ENCODE measurements at places on chromosomes 5 and 9.

DNA sequence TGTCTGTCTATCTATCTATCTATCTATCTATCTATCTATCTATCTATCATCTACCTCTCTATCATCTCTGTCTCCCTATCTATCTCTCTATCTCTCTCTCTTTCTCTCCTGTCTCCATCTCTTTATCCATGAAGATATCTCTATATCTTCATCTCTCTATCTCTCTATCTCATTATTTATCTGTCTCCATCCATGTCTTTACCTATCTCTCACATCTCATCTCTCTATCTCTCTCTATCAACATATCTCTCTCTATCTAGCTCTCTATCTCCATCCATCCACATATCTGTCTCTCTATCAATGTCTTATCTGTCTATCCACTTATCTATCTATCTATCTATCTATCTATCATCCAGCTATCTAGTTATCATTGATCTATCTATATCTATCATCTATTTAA is 292.1 kb upstream of the IRX2 start:
- DNase-seq, result no peak

- DNase-seq, result no peak
Measured at GRCh38 chr5:61050292-61050691, 105.3 kb downstream of the NDUFAF2 start.

- no peak for DNase-seq
Measured at GRCh38 chr5:42836070-42836769, 24.5 kb upstream of the SELENOP start.

DNA sequence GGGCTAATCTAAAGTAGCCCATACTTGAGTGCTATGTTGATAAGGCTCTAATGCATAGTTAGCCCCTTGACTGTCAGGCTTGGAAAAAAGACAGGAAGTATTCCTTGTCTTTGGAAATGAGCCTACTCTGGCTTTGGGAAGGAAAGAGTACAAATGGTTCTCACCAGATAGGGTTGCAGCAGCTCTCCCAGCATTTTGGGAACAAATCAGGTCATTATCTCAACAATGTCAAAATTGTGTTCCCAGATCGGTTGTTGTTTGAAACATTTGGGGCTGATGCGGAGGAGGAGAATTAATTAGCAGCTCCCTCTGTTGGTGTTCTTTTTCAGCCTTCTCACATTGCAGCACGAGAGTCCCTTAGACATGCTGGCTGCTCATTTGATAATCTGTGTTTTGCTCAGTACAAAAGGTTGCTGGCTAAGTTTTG is 294.7 kb upstream of the DMRT1 start:
- no peak for DNase-seq

DNA sequence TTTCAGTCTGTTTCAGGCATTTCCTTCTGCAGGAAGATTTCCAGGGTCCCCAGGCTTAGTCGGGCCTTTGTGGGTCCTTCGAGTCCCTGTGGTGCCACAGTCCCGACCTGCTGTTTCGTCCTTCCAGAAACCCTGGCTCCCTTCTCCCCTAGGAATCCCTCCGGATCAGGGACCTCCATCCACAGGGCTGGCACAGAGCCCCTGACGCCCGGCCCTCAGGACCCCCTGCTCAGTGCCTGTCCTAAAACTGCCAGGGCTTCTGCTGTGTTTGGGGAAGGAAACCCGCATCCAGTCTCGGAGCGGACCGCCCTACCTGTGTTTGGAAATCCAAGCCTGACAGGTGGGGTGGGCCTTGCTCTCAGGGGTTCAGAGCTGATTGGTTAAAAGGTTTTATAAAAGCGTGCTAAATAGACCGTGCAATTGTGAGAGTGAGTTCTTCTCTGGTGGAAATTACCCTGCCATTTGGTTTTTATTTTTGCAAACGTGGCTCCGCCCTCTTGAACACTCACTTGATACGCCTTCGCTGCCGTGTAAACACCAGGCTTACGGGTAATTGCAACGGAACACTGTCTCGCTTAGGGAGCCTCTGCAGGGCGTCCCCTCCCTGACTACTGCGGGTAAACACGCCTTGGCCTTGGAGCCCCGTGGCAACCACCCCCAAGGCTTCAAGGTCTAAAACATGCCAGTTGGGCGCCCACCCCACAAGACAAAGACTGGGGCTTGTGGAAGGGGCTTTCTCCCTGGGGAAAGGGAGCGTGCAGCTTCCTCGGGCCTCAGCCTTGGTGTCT is 121.2 kb downstream of the PHF2 start:
- peak; percentile 93 for DNase-seq

DNA sequence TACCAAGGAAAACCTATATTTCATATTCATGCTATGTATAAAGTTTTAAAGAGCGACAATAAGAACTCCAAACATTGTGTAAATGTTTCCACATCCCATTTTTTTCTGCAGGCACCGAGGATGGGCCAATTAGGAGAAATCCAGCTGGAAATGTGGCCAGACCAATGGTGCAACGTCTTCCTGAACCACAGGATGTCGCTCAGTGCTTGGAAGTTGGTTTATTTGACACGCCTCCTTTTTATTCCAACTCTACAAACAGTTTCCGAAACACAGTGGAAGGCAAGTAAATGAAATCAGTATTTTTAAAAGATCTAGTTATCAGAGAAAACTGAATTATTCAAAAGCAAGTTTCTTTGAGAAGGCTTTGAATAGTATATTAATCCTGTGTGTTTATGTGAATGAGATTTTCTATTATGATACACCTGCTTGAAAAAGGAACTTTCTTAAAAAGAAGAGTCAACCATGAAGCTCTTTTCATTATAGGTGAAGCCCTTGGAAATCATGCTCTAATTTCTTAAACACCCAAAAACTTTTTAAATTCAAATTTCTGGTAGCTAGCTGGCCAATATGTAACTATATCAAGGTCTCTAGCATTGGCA is 9.1 kb downstream of the TYRP1 start:
- no peak for DNase-seq

GRCh38 chr5:140242099-140242498 is 60.8 kb downstream of the PFDN1 start:
- no peak for DNase-seq

- no peak for DNase-seq
Measured at GRCh38 chr9:92931606-92932005, 15.7 kb upstream of the FGD3 start.

DNA sequence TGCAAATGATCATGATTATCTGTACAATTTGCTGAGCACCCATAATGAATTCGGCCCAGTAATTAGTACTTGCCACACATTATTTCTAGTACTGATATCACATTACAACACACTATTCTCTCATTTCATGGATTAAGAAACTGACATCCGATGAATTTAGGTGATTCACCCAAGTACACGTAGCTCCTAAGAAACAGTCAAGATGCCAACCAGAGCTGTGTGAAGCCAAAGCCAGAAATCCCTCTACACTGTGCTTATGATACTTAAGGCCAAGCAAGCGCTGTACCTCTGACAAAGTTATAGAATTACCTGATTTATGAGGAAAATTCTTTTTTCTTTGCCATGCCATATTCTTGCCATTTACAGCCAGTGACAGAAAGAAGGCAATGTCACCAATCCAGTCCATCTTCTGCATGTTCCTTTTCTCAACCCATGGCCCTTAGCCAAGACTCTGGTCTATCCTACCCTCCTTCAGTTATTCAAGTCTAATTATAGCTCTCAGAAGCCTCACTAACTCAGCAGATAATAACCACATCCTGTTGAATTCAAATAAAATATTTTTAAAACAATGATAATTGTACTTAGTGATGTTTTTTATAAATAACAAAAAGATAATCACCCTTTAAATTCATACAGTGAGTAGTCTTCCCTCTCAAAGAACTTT is 74.3 kb upstream of the PTGER4 start:
- no peak for DNase-seq

GRCh38 chr9:36842560-36843530 is 191.2 kb downstream of the PAX5 start:
- DNase-seq, result no peak

DNA sequence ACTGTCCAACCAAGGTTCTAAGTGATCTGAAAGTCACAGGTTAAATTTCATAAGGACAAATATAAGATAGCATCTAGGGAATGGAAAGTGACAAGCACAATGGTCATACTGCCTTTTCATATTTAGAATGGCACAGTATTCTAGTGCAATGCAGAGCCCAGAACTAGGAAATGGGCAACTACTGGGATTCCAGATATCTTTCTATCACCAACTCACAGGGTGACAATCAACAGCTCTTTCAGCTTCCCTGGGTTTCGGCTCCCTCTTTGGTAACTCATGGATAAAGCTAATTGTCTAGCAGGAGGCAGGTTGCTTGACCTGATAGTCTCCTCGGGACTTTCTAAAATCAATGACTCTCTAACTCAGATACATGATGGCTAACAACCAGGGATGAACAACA is 60.4 kb downstream of the NR3C1 start:
- DNase-seq, result no peak

DNA sequence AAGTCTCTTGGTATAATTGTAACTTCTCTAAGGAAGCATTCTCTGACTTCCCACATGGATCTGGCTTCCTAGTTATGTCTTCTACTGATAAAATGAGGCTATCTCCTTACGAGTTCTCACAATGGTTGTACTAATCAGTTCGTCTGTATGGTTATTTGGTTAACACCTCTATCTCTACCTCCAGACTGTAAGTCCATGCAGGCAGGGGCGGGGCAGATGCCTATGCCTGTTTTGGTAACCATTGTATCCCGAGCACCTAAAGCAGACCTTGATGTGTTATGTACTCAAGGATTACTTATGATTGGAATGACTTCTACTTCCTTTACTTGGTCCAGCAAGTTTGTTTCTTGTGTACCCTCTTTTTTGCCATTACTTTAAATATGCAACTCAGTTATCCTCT is 125.0 kb upstream of the PITX1 start:
- no peak for DNase-seq

DNA sequence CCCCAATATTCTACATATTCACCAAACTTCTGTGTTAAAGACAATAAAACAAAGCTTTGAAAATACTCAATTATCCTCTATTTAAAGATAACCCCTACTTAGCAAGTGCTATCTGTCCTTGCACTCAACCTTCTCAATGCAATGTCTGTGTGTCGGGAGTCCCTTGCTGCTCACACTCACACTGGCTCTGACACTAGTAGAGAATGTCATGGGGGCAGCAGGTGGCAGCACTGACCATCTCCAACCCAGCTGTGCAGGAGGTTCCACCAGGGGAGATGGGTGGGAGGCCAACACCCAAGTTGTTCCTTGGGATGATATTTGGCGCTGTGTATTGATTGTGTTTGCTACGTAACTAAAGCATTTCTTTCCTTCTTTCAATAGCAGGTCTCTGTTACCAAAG is 59.4 kb upstream of the SIMC1 start:
- DNase-seq, result no peak

- DNase-seq, result no peak
Measured at GRCh38 chr5:136123236-136123768, 9.3 kb upstream of the SMAD5 start.

DNA sequence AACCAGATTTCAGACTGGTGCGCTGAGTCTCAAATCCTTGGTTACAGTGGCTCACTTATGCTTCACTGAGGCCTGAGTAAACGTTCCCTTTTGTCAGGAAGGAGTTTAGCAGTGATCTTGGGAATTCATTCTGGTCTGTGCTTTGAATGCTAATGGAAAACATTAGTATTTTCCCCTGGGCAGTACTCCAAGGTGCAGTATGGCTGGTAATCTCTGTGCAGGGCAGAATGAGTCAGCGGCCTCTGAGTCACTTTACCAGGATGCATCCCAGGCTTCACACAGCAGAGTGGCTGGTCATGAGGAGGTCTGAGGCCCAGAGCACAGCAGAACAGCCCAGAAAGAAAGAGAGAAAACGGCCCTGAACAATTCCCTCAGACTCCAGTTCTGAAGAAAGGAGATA is 54.0 kb downstream of the PCA3 start:
- DNase-seq, result no peak

DNA sequence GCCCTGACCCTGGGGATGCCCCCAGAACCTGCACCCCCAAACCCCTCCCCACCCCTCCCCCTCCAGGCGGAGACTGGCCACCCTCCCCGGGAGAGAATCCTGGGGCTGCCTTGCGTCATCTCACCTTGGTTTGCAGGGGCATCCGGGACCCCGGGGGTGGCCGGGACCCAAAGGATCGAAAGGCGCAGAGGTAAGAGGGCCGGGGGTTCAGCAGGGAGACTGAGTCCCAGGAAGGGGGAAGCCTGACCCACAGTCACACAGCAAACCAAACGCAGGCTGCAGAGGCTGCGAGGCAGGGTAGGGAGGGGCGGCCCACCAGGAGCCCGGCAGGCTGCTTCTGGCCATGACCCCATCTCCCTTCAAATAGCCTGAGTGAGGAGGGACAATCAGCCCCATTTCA is 33.8 kb upstream of the ORM1 start:
- no peak for DNase-seq

DNA sequence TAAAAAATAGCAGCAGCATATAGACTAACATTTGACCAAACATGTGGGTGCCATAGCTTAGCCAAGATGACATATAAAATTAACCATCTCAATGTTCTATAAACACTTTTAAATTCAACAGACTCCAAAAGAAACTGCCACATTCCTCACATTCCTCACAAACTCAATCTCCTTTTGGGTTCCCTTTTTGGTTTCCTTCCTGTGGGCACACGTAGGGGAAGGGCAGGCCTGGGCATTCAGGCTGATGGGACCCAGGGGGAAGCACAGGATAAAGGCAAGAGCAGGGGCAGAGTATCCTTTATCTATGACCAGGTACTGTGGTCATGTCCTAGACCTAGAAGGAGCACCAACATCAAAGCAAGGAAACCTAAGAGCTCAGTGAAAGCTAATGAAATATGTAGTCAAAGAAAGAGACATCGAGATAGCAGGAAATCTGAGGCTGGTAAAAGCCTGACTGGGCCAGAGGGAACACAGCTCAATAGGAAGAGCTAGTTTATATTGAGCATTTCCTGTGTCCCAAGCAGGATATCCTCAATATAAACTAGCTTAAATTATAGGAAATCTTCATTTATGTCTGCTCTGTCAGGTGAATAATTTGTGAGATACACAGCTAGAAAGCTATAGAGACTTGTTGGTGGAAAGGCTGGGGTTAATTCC is 13.6 kb upstream of the ERAP1 start:
- no peak for DNase-seq

DNA sequence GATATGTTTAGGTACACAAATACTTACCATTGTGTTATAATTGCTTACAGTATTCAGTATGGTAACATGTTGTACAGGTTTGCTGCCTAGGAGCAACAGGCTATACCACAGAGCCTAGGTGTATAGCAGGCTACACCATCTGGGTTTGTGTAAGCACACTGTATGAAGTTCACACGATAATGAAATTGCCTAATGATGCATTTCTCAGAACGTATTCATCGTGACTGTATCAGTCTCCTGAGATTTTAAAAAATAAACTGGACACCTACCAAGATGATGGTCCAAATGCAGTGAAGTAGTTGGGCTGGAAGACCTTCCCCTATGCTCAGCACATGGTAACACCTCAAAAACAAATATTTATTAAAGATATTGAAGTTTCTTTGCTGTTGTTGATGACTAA is 103.3 kb upstream of the NFIB start:
- DNase-seq, result no peak

GRCh38 chr5:120055858-120056257 is 408.2 kb upstream of the PRR16 start:
- DNase-seq, result no peak
